ENCODE measurements at places on chromosomes 7 and 10.

DNA sequence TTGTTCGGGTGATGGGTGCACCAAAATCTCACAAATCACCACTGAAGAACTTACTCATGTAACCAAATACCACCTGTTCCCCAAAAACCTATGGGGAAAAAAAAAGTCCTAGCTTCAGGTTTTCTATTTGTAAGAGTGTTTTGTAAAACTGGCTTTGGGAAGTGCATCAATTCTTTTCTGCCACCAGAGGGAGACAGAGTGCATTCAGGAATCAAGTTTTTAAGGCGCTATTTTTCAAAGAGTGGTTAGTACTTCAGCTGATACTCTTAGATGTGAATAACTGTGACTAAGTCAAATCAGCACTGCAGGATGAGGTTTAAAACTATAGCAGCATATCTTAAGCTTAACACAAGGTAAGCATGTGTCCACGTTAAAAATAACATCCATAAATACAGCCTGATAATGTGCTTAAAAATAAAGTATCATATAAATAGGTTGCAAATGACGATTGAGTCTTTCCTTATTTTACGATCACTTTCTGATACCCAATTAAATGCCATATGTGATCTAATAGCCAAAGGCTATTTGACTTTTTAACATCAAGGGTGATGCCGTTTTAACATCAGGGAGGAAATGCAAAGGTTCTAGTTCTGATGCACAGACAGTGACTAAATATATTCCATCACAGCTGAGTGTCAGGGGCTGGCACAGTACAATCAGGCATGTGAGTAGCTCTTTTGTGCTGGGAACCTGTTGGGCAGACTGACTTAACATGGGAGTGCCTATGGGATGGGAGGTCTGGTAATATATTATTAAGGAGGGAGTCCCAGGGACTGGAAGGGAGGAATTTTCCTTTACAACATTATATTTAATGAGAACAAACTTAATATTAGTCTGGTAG, 10.6 kb upstream of the LYZL2 start:
- no peak for DNase-seq

DNA sequence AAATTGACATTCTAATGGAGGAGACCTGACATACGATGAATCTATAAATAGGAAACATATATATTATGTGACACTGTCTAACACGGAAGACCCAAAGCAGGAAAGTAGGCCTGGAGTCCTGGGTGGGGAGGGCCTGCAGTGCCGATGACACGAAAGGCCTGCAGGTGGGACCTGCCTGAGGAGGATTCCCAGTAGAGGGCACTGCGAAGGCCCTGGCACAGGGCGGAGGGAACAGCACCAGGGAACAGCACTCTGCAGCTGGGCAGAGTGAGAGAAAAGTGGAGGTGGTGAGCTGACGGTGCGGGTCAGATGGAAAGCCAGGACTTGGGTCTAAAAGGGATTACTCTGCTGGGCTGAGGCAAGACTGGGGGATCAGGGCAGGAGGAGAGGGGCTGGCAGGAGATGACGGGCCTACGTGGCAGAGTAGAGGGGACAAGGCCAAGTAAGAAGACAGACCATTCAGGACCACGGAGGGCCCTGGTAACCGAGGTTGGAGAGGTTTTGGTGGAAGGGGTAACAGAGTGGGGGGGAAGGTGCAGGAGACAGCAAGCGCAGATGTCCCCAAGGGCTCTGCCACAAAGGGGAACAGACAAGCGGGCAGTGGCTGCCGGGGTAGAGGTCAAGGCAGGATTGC, 8.1 kb downstream of the ZNF746 start:
- DNase-seq = no peak

DNA sequence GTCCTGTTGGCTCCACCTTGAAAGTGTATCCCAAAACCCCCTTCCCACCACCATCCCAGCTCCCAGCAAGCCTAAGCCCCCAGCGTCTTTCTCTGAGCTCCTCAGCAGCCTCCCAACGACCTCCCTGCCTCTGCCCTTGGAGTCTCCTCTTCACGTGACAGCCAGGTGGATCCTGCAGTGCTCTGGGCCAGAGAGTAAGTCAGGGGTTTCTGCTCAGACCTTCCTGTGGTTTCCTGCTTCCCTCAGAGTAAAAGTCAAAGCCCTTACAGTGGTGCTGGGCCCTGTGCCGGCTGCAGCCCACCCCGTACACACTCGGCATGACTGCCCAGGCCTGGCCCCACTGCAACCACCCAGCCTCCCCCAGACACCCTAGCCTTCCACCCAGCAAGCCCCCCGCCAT, 51.9 kb downstream of the OAT start:
- DNase-seq = no peak

- no peak for DNase-seq
Measured at GRCh38 chr10:90126256-90126595, 424.8 kb downstream of the KIF20B start.

DNA sequence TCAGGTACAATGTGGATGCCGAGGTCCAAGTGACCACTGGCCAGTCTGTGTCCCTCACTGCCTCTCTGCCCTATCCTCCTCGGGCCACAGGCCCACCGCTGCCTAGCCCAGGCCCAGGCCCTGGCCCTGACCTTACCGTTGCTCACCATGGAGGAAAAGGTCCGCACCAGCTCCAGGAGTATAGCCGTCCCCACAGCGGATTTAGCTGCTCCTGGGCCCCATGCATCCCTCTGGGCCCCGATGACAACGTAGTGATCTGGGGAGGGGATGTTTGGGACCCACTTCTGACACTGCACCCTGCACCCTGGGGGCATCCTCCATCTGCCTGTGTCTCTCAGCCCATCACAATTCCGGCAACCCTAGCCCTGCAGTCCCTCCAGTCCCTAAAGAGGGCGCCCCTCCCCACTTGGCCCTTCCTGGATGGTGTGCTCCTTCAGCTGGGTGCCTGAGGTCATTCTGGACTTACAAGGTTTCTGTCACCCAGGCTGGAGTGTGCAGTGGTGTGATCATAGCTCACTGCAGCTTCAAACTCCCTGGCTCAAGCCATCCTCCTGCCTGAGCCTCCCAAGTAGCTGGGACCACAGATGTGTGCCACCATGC, 12.1 kb downstream of the TFR2 start:
- no peak for DNase-seq

DNA sequence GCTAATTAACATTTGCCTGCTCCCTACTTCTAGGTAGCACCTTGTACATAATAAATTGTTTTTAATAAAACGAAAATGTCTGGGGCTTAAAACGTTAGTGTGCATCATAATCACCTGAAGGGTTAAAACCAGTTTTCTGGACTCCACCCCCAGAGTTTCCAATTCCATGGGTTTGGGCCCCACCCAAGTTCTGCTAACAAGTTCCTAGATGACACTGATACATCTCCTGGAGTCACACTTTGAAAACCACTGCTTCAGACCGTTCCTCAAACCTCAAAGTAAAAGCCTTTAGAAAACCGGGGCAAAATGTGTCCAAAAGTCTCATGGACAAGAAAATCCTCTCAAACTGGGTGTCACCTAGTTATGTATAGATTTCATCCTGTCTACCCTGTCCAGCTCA, 9.3 kb downstream of the OSBPL3 start:
- DNase-seq = no peak

GRCh38 chr10:119502618-119503155, 39.8 kb downstream of the RGS10 start:
- no peak for DNase-seq

DNA sequence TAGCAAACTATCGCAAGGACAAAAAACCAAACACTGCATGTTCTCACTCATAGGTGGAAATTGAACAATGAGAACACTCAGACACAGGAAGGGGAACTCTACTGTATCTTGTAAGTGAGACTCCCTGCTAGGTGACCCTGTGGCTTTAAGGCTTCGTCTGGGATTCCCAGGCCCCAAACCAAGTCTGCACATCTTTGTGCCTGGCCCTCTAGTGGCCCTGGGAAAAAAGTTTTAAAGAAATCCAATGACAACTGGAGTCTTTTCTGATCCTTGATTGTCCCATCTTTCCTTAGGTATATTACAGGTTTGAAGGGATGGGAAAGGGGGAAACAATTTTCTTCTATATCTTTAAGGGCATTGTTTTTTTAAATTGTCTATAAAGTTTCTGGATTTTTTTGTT, 10.6 kb upstream of the LIPM start:
- no peak for DNase-seq

DNA sequence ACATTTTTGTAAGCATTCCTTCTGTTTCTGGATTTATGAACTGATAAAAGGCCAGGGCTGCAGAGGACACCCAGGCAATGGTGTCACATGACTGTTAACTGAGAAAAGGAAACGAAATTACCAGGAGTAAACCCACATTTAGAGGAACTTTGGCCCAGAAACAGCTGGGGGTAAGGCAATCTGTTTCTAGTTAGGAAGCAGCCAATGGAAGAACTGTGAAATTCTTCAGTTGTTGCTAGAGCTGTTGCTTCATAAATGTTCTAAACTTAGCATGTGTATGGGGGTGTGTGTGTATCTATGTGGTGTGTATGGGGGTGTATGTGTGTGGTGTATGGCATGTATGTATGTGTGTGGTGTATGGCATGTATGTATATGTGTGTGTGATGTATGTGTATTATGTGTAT, 11.8 kb upstream of the PDCD4 start:
- no peak for DNase-seq
